Activated T-helper 1 cell treated with anti-CD3 and anti-CD28 coated beads, Interleukin-12 subunit alpha, Interleukin-12 subunit beta, Interleukin-2, Interleukin-4 antibody, amounts not matched to agents 30 ng/mL and 10 ng/mL and 1 ng/mL, durations not matched to agents 14 hours and 24 hours and 36 hours (primary cell): ENCODE measurements at places on chromosomes 7 and 10. TPM values are rescaled to one million over a fixed set of nuclear protein-coding genes. Genes with fewer than 3 reads are reported as not detected.

The GPR85 gene
- total RNA-seq: not detected in 2 replicates

DNA sequence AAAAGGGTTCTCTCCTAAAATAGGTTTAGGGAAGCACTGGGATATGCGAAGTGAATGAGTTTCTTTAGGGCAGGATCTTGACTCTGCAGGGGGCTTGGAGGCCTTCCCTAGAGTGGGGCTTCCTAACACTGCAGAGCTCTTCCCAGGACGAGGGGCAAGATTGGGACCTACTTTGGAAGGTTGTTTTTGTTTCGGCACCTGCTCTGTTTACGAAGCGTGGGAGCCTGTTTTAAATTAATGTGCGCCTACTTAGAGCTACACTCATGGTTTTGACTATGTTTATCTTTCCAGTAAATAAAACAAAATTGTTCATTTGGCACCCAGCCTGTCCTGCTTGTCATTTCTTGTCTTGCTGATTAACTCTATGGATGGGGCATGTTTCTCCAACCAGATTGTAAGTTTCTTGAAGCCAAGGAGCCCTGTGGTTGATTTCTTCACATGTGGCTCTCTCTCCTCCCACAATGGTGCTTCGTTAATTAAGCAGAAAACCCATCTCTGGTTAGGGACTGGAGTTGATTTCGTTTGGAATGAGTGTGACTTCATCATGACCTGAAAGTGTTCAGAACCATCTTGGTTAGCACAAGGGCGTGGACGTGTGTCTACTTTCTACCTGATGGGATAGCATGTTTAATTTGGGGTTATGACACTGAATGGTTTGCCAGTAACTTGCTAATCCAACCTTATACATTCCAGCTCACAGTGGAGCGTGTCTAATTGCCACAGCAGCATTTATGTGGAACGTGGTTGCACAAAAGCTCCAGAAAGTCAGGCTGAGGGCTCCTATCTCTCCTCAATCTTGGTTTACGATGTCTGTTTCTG is 98.1 kb downstream of the TCF7L2 start:
- H3K4me1 ChIP-seq: no peaks in the 10 kb centered on the region
- no peak for DNase-seq
- no peak overlapping the region for H3K4me3 ChIP-seq
- no peak overlapping the region for H3K27ac ChIP-seq

GRCh38 chr7:75813084-75813483 is 522 bp downstream of the CCL24 start:
- no peak for DNase-seq
- no peaks in the 10 kb centered on the region for H3K27me3 ChIP-seq
- no peaks in the 10 kb centered on the region for H3K36me3 ChIP-seq
- no peak overlapping the region for H3K4me3 ChIP-seq
- H3K4me1 ChIP-seq: peaks cover 6% of the 10 kb centered on the region

- H3K27ac ChIP-seq: no peak overlapping the region
- peaks cover 53% of the 10 kb centered on the region for H3K27me3 ChIP-seq
- DNase-seq: no peak
- H3K4me1 ChIP-seq: peaks cover 4% of the 10 kb centered on the region
- no peaks in the 10 kb centered on the region for H3K36me3 ChIP-seq
- H3K4me3 ChIP-seq: no peak overlapping the region
Observed at GRCh38 chr10:11720260-11720741, 21.9 kb upstream of the ECHDC3 start.

The TMEM270 gene
- not detected in 2 replicates for total RNA-seq

DNA sequence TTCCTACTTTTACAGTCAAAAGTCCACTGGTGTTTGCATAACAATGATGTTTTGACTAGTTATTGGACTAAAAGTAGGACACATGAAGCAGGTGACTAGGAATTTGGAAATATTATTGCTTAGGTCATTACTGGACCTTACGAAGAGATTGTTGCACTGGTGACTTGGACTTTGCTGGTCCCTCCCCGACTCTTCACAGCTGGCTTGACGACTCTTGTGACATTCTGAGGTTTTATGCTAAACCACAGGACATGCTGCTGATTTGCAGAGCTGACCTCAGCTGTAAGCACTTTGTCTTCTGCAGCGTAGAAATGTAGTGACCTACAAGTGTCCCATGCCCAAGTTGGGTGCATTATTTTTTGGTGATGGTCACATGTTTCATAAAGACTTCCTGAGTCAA is 21.9 kb downstream of the PCBD1 start:
- no peak overlapping the region for H3K4me3 ChIP-seq
- H3K36me3 ChIP-seq: peaks cover 18% of the 10 kb centered on the region
- no peak overlapping the region for H3K27ac ChIP-seq
- H3K4me1 ChIP-seq: peaks cover 20% of the 10 kb centered on the region

- DNase-seq: no peak
- peaks cover 88% of the 10 kb centered on the region for H3K4me1 ChIP-seq
- H3K27me3 ChIP-seq: no peaks in the 10 kb centered on the region
- H3K27ac ChIP-seq: peak overlapping the region; percentile 74
Observed at GRCh38 chr10:62079885-62080559, 178.5 kb downstream of the ARID5B start.

The SPDYE16 gene
- 0.15 TPM in 1 of 2 replicates, not detected in the other for total RNA-seq

The MPLKIP gene
- total RNA-seq: 36.0 and 36.3 TPM in 2 replicates

The GATA3 gene
- 79.5 TPM in 2 replicates for total RNA-seq

DNA sequence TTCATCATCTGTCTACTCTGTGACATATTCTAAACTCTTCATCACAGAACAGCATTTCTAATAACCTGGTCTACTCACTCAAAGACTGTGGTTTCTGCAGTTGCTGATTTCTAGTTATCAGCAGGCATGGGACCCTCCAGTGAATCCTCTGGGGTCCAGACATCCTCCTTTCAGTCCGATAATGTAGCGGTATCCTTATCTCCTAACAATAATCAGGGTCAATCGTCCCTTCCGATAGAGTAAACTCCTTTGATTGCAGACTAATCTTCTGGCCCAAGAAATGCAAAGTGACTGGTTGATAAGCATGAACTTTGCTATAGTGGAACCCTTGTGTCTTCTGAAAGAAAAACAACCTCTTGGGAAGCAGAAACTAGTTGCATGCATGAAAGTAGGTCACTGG is 1209.8 kb upstream of the CELF2 start:
- H3K4me1 ChIP-seq: no peaks in the 10 kb centered on the region
- H3K4me3 ChIP-seq: no peak overlapping the region
- H3K27ac ChIP-seq: no peak overlapping the region
- no peaks in the 10 kb centered on the region for H3K27me3 ChIP-seq

DNA sequence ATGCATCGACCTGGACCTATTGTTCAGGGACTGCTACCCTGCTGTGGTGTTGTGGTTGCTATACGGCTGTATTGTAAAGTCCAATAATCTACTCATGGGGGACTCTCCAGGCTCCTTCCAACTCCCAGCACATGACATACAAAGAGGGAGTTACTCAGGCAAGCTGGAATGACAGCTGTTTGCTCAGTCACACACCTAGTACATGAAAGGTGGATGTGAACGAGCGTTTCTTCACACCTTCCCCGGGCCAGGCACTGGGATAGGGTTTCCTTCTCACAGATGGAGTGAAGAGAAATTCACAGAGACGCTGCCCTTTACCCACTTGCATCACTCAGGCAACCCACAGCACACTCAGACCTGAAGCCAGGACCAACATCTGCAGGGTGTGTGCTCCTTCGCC is 215.7 kb downstream of the TNS3 start:
- H3K4me1 ChIP-seq: peaks cover 9% of the 10 kb centered on the region
- no peak overlapping the region for H3K27ac ChIP-seq
- H3K4me3 ChIP-seq: no peak overlapping the region
- no peaks in the 10 kb centered on the region for H3K36me3 ChIP-seq

The OR2A42 gene
- not detected in 2 replicates for total RNA-seq

The SERPINE1 gene
- total RNA-seq: 0.36 and 0.47 TPM in 2 replicates

GRCh38 chr10:47299611-47300428 is at the start of gene GDF10:
Gene GDF10, plus strand, starts transcription at chr10:47300197. Its CDS starts 455 bp downstream, at chr10:47300652.
- peaks cover 42% of the 10 kb centered on the region for H3K27me3 ChIP-seq
- H3K4me3 ChIP-seq: no peak within 1 kb of the TSS
- no peak within 1 kb of the TSS for H3K27ac ChIP-seq
- peaks cover 5% of the 10 kb centered on the region for H3K4me1 ChIP-seq
- H3K36me3 ChIP-seq: no peaks in the 10 kb centered on the region
- no peak for DNase-seq

GRCh38 chr10:23325132-23325531 is 19.5 kb downstream of the C10orf67 start:
- no peak overlapping the region for H3K4me3 ChIP-seq
- H3K27ac ChIP-seq: no peak overlapping the region
- no peak for DNase-seq
- H3K27me3 ChIP-seq: peaks cover 7% of the 10 kb centered on the region
- no peaks in the 10 kb centered on the region for H3K36me3 ChIP-seq
- H3K4me1 ChIP-seq: peaks cover 6% of the 10 kb centered on the region

- peak overlapping the region; percentile 59 for H3K4me3 ChIP-seq
- peaks cover 38% of the 10 kb centered on the region for H3K36me3 ChIP-seq
- no peaks in the 10 kb centered on the region for H3K27me3 ChIP-seq
- H3K4me1 ChIP-seq: peaks cover 63% of the 10 kb centered on the region
- H3K27ac ChIP-seq: peak overlapping the region; percentile 95
Observed at GRCh38 chr7:2757904-2758672, 70.1 kb downstream of the AMZ1 start.

DNA sequence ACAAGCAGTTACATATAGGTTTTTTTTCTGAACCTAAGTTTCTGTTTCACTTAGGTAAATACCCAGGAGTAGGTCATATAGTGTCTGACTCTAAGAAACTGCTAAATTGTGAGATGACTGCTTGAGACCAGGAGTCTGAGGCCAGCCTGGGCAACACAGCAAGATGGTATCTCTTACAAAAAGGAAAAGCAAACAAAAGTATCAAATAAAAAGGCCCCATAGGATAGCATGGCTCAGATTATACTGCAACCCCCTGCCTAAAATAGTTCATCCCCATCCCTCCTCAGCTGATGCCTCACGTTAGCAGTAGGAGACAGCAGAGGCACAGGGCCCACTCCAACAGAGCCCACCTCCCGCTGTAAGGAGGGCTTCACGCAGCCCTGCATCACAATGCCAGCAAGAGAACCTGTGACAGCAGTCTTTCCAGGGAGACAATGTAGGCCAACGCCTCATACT is 90.3 kb downstream of the SRPK2 start:
- no peak for DNase-seq
- no peaks in the 10 kb centered on the region for H3K27me3 ChIP-seq
- peak overlapping the region; percentile 82 for H3K27ac ChIP-seq
- H3K4me1 ChIP-seq: peaks cover 53% of the 10 kb centered on the region
- peak overlapping the region; percentile 19 for H3K4me3 ChIP-seq
- H3K36me3 ChIP-seq: peaks cover 5% of the 10 kb centered on the region

The SLC13A1 gene
- 0.05 TPM in 1 of 2 replicates, not detected in the other for total RNA-seq

- H3K27ac ChIP-seq: peak overlapping the region; percentile 88
- peak overlapping the region; percentile 98 for H3K4me3 ChIP-seq
- peaks cover 75% of the 10 kb centered on the region for H3K4me1 ChIP-seq
- H3K27me3 ChIP-seq: peaks cover 2% of the 10 kb centered on the region
- H3K36me3 ChIP-seq: peaks cover 14% of the 10 kb centered on the region
- DNase-seq: peak; percentile 11
Observed at GRCh38 chr7:135976312-135977006, 700 bp downstream of the MTPN start.

The ADAP1 gene
- total RNA-seq: 80.9 and 87.7 TPM in 2 replicates

The AMZ1 gene
- 0.05 TPM in 1 of 2 replicates, not detected in the other for total RNA-seq

The TMEM229A gene
- total RNA-seq: not detected in 2 replicates

The RSU1 gene
- 46.9 and 47.5 TPM in 2 replicates for total RNA-seq

DNA sequence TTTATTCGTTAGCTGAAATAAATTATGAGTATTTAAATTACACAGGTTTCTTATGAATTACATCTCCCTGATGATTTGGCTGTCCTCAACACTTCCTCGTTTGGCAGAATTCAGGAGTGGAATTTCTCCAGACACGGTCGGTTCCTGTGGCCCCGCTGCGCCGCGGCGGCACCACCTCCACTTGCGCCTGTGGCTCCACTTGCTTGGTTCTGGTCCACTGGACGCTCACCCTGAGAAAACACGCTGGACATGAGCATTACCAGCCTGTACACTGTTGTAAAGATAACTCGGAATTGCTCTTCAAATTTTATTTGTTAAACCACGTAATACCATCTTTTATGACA is 85.3 kb downstream of the ZNF33B start:
- peak overlapping the region; percentile 98 for H3K27ac ChIP-seq
- H3K36me3 ChIP-seq: peaks cover 36% of the 10 kb centered on the region
- H3K27me3 ChIP-seq: no peaks in the 10 kb centered on the region
- peaks cover 37% of the 10 kb centered on the region for H3K4me1 ChIP-seq
- no peak for DNase-seq
- H3K4me3 ChIP-seq: peak overlapping the region; percentile 99

The UBTD1 gene
- 1.7 and 1.8 TPM in 2 replicates for total RNA-seq

GRCh38 chr7:115178835-115179234 is 256.9 kb downstream of the MDFIC start:
- no peak overlapping the region for H3K4me3 ChIP-seq
- no peaks in the 10 kb centered on the region for H3K36me3 ChIP-seq
- peaks cover 14% of the 10 kb centered on the region for H3K4me1 ChIP-seq
- no peak for DNase-seq
- H3K27ac ChIP-seq: no peak overlapping the region

DNA sequence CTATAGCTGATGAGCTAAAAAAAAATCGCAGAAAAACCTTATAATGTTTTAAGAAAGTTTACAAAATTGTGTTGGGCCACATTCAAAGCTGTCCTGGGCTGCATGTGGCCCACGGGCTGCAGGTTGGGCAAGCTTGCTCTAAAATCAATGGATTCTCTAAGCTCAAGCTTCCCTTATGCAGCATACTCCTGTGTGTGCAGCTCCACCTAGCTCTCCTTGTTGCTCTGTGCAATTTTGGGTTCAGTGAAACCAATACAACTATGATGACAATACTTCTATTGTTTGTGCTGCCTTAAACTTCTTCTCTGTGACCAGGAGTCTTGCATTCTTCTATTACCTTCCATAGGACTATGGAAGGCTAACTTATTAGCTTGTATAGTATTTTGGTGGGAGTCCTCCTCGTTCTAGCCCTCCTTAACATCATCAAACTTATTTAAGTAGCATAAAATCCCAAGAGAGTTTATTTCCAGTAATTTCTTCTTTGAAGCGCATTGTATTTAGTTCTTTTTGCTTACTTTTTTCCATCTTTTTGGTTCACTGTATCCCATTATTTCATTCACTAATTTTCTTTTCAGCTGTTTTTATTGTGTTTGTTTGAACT is 170.9 kb upstream of the SMIM30 start:
- peaks cover 3% of the 10 kb centered on the region for H3K27me3 ChIP-seq
- no peak overlapping the region for H3K27ac ChIP-seq
- H3K4me3 ChIP-seq: no peak overlapping the region
- H3K4me1 ChIP-seq: no peaks in the 10 kb centered on the region
- no peaks in the 10 kb centered on the region for H3K36me3 ChIP-seq
- no peak for DNase-seq

The CTAGE8 gene
- total RNA-seq: 1.3 and 2.0 TPM in 2 replicates
